ENCODE measurements at places on chromosomes 1 and 21.
A peak's percentile ranks its signal among the peaks of the same experiment; 100 is the strongest.

- DNase-seq: no peak
Observed at GRCh38 chr1:192461684-192462083, 113.9 kb upstream of the RGS1 start.

GRCh38 chr1:22788254-22788661 is 77.6 kb downstream of the EPHB2 start:
- no peak for DNase-seq

DNA sequence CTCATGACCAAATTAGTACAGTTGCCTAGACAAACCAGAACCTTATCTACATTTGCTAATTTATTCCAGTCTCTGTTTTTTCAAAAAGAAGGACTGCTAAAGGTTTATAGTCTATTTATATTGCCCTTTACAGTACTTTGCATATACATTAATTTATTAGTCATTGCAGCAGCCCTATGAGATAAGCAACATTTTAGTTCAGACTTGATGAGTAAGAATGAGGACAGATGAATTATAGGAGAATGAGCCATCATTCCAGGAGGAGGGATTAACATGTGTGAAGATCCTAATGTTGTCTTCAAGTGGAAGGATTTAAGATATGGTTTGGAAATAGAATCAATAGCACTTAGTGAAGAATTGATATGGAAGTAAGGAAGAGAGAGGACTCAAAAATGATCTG is 152.4 kb downstream of the KCTD3 start:
- DNase-seq: no peak

DNA sequence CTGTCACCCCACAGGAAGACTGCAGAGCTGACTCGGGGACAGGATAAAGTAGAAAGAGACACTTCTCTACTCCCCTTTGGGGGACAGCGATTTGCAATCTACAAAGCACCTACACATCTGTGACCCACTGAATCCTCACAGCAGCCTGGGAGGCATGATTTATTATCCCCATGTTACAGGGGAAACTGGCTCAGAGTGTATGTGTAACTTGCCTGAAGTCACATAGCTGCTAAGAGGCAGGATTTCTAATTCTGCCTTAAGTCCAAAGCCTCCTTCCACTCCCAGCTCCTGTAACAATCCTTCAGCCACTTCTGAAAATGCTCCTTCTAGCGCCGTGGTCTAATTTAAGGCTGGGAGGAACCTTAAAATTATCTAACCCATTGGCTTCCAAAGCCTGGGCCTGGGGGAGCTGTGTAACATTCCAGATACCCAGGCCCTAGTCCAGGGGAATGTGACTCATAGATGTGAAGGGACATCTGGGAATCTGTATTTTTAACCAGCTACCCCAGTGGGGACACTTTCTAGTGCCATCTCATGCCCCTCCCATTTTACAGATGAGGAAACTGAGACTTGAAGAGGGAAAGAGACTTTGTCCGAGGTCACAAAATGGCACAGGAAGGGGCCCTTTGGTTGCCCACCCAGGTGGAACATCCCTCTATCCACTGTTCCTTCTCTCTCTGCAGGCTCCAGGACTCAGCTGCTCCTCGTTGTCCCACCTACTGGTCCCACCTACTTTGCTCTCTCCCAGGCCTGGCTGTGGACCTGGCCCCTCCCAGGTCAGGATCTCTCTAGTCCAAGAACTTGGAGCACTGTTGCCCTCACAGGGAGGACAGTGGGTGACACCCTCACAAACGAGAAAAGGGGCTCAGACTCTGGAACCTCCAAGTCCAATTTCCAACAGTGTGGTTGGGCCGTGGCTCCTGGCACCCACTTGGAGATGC is 48.9 kb downstream of the AHDC1 start:
- no peak for DNase-seq

DNA sequence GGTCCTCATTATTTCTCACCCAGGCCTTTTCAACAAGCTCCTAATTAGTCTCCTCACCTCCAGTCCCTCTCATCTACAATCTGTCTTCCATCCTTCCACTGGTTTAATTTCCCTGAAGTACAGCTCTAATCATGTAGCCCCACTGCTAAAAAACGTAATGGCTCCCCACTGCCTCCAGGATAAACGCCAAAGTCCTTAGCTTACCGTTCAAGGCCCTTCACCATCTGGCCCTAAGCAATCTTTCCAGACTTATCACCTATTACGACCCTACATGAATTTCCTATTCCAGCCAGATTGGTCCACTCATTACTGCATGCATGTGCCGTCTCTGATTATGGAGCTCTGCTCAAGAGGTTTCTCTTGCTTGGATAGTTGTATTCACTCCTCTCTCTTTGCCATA is 83.1 kb upstream of the DAB1 start:
- no peak for DNase-seq

DNA sequence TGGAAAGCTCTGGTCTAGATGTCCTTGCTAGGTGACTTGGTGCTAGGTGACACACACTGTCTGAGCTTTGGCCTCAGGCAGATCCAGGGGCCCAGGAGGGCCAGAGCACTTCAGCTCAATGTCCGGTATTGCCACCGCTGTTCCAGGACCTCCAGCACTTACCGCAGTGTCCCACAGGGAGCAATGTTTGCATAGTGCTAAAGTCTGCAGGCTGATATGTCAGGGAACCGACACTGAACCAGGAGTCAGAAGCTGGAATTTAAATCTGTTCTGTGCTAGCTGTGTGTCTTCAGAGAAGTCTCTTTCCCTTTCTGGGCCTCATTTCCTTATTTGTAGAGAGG is 19.3 kb downstream of the DHCR24 start:
- no peak for DNase-seq

DNA sequence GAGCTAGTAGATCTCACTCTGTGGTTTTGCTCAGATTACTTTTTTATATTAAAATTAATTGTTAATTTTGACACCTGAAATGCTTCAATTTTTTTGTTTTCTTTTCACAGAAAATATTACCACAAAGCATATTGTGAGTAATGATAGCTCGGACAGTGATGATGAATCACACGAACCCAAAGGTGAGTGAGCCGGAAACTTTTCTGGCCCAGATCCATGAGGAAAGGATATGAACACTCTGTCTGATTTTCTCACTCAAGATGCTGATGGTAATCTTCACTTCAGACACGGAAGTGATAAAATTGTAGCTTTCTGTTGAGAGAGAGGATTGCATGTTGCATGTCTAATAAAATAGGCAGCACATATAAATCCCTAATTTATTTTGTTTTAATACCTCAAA is 121.8 kb downstream of the PLA2G4A start:
- DNase-seq: no peak

- DNase-seq: no peak
Observed at GRCh38 chr1:70504821-70505193, 93.7 kb downstream of the CTH start.

GRCh38 chr1:92583821-92584760 is 97.4 kb upstream of the GFI1 start:
- no peak for DNase-seq

GRCh38 chr1:109721971-109722370 is 9.9 kb downstream of the GSTM5 start:
- no peak for DNase-seq

GRCh38 chr1:7432900-7433380 is 338.2 kb upstream of the VAMP3 start:
- no peak for DNase-seq

- DNase-seq: no peak
Observed at GRCh38 chr1:47894410-47895278, 102.5 kb downstream of the TRABD2B start.

- DNase-seq: no peak
Observed at GRCh38 chr1:48955774-48956173, 179.1 kb upstream of the BEND5 start.

DNA sequence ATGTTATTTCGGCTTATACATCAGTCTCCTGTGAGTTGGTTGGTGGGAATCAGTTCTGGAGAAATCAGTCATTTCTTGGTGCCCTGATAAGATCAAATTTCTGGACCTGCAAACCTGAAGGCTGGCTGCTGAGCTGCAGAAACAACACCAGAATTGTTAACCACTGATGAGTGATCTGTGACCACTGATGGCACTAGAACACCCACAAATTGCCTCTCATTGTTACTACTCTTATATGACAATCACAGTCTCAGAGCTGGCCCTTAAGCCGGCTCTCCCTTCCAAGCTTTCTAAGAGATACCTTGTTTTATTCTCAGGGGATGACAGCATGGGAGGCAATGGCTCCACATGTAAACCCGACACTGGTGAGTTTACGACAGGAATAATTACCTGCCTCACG is 1.9 kb downstream of the C1orf162 start:
- no peak for DNase-seq

DNA sequence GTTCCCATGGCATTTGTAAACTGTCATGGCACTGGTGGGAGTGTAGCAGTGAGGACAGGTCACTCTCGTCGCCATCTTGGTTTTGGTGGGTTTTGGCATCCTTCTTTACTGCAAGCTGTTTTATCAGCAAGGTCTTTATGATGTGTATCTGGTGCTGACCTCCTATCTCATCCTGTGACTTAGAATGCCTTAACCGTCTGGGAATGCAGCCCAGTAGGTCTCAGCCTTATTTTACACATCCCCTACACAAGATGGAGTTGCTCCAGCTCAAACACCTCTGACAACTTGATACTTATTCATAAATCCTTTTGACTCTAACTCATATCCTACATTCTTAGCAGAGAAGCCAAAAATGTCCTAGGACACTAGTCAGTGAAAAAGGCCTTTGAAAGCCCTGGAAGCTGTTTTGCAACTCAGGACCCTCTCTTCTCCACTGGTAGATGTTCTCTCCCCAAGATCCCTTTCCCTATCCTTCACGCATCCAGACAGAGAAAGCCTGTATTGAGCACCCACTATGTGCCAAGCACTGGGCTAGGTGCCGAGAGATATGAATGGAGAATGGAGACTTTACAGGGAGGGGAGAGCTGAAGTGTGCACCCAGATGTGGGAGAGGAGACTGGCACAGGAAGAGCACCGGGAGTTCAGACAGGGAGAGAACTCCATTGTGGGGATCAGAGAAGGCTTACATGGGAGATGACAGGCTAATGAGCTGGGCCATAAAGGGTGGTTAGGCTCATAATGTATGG is 6.7 kb upstream of the CSRP1 start:
- no peak for DNase-seq

- no peak for DNase-seq
Observed at GRCh38 chr1:24224761-24225160, 37.7 kb upstream of the IFNLR1 start.

GRCh38 chr1:51564124-51564523 is 45.1 kb upstream of the EPS15 start:
- no peak for DNase-seq

DNA sequence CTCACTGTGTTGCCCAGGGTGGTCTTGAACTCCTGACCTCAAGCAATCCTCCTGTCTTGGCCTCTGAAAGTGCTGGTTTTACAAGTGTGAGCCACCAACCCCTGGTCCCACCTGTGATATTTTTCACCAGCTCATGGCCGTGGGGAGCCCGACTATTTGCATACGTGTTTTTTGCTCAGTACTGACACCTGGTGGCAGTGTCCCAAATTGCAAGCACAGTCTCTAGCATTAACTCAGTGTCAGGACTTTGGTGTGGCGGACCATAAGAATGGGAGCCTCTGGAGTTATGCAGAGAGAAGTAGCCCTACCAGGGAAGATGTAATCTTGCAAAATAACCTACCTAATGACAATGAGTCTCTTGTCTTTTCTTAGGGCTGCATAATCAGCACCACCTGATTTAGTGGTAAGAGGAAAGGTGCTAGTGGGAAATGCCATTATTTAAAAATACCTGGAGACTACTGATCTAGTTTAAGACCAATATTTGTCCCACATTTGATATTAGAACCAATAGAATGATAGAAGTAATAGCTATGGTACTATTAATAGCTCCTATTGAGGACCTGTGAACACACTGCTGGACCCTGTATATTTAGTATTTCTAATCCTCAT is 305.4 kb downstream of the DISC1 start:
- peak; percentile 26 for DNase-seq

DNA sequence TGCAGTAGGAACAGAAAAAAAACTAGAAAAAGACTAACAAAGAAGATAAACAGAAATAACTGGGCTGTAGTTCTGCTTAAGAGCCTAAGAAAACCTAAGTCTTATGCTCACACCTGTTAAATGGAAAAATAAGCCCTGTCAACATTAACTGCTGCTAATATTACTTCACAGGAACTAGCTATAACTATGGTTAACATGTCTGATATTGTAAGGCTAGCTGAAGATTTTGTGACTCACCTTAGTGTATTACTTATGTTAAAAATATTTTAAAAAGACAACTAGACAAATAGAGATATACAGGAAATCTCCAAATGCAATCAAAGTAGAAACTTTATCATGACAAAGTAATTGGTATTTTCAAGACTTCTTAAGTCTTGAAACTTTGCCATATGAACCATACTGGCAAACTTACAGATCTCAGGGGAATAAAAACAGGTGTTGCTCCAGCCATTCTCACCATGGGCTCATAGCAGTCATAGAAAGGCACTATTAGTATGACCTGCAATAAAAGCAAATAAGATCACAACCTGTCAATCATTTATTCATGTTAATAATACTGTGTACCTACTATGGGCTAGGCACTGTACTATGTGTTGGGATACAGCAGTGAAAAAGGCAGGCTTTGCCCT is 30.7 kb downstream of the KYAT3 start:
- no peak for DNase-seq

- no peak for DNase-seq
Observed at GRCh38 chr1:149888999-149889289, 10.4 kb upstream of the BOLA1 start.

DNA sequence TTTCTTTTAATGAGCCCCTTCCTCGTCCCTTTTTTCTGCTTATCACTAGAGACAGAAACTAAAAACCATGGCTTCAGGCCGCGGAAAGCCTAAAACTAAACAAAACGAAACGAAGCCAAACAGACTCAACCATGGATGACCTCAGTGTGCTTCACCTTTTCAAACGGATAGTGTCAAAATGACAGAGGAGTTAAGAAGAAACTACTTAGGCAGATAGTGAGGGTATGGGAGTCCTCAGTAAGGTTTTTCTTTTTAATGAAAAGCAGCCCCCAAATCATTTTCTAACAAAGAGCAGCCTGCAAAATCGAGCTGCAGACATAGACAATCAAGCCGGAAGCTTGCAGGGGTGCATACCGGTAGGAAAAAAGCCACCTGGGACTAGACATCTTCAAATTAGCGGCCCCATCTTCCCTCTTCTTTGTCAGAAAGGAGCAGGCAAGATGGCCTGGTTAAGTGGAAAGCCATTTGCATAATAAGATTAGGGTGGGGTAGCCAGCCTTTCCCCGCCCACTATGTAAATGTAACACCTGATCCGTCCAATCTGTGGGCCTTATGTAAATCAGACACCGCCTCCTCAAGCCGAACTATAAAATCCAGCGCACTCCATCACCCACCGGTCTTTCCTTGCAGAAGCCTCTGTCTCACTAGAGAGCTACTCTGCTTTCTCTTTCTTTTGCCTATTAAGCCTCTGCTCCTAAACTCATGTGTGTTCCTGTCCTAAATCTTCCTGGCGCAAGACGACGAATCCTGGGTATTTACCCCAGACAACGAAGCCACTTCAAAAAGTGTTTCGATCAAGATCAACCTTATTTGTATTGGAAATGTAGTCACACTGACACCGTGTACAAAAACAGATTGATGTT is 6.2 kb upstream of the ERO1B start:
- DNase-seq: no peak

GRCh38 chr1:3470650-3471355 is 16.3 kb downstream of the ARHGEF16 start:
- DNase-seq: no peak
